ENCODE measurements at places on chromosomes 5 and 9.

GRCh38 chr9:6592791-6593190 lies 52.7 kb downstream of the GLDC start:
- no peak for DNase-seq

- DNase-seq = no peak
Measured at GRCh38 chr5:59421986-59422941, 471.3 kb downstream of the PDE4D start.

GRCh38 chr5:120454094-120454798 lies 9.9 kb upstream of the PRR16 start:
- DNase-seq = no peak

DNA sequence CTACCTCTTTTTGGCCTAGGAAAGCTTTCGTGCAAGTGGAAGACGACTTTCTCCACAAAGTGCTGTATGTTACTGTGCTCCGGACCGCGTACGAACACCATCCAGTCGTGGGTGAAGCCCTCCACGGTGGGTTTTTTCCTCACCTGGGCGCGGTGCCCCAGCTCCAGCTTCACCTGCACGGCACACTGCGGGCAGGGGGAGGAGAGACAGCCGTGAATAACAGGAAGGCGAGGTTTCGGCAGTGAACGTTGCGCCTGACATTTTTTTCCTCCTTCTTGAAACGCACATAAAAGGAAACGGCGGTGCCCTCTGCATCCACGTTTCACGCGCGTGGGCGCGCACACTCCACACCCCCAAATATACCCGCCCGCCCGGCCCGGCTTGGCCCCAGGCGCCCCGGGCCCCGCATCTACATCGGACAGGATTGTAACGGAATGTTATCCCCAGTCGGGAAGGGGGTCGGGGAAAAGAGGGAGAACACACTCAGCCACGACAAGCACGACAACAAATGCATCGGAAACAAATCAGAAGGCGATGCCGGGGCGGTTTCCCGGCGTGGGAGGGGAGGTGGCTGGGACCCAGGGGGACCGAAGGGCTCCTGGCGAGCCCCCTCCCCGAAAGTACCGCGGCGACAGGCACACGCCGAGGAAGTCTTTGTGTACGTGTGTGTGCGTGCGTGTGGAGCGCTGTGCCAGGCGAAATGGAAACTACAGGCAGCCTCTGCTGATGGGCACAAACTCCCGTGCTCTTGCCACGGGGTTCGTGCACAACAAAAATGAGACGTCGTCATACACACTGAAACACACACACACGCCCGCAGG lies 1.4 kb downstream of the MLLT3 start:
- DNase-seq = no peak

- no peak for DNase-seq
Measured at GRCh38 chr5:66867618-66868322, 271.6 kb downstream of the MAST4 start.

GRCh38 chr9:130313103-130313858 lies 47.7 kb downstream of the HMCN2 start:
- no peak for DNase-seq

- no peak for DNase-seq
Measured at GRCh38 chr5:131386779-131387178, 122.9 kb downstream of the CDC42SE2 start.

GRCh38 chr5:133455676-133456075 lies 156.7 kb downstream of the FSTL4 start:
- DNase-seq = peak; percentile 4

- DNase-seq = no peak
Measured at GRCh38 chr5:1180841-1181271, 20.5 kb upstream of the SLC6A19 start.

GRCh38 chr5:94691291-94691690 lies 72.8 kb downstream of the SLF1 start:
- no peak for DNase-seq

- no peak for DNase-seq
Measured at GRCh38 chr9:112720113-112720780, 2.3 kb upstream of the INIP start.

DNA sequence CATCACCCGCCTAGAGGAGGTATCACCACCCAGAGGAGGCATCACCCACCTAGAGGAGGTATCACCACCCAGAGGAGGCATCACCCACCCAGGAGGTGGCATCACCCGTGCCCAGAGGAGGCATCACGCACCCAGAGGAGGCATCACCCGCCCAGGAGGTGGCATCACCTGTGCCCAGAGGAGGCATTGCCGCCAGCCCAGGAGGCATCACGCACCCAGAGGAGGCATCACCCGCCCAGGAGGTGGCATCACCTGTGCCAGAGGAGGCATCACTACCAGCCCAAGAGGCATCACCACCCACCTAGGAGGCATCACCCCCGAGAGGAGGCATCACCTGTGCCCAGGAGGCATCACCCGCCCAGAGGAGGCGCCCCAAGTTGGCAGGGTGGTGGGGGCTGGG lies 2.6 kb downstream of the NOTCH1 start:
- no peak for DNase-seq

GRCh38 chr9:83291196-83291595 lies 228.3 kb upstream of the RASEF start:
- no peak for DNase-seq

DNA sequence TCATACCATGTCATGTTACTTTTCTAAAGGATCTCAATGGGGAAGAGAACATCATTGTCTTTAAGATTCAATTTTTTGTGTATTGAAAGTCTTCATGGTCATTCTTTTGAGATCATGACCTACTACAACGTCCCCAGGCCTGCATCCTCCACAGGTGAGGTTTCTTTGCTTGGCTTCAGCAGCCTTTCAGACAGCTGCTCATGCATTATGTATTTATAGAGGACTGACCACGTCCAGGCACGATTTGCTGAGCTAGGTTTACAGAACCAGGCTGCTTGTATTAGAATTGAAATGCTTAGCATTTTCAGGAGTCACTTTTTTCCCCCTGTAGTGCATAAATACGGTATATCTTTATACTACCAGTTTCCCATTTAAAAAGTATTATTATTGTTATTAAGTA lies 70.4 kb downstream of the LIX1 start:
- DNase-seq = no peak

DNA sequence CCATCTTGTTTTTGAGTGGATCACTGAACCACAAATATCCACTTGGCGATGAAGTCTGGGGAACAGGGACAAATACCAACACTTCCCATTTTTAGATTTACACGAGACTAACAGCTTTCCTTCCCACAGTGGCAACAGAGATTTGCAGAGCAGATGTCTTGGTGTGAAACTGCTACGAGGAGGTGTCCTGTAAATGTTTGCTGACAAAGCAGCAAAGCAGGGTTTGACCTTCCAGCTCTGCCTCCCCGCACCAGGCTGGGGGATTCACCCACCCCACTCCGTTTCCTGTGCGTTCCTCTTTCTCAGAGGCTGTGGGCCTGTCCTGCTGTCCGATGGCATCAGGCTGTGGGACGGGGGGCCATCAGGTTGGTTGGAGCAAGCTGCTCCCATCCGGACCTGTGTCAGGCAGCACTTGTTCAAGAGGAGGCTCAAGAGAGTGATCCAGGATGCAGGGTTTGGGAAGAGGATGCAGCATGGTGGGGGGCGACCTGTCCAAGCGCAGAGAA lies 693 bp upstream of the RGS3 start:
- DNase-seq = no peak

GRCh38 chr5:173480896-173481295 lies 135.6 kb downstream of the BOD1 start:
- no peak for DNase-seq

- DNase-seq = no peak
Measured at GRCh38 chr9:94445863-94446262, 109.0 kb upstream of the PCAT7 start.

GRCh38 chr5:54643685-54644106 lies 126.1 kb downstream of the SNX18 start:
- peak; percentile 77 for DNase-seq

- no peak for DNase-seq
Measured at GRCh38 chr5:168390491-168390890, 95.8 kb upstream of the RARS1 start.

- peak; percentile 48 for DNase-seq
Measured at GRCh38 chr9:72960446-72960845, 7.6 kb upstream of the ALDH1A1 start.

DNA sequence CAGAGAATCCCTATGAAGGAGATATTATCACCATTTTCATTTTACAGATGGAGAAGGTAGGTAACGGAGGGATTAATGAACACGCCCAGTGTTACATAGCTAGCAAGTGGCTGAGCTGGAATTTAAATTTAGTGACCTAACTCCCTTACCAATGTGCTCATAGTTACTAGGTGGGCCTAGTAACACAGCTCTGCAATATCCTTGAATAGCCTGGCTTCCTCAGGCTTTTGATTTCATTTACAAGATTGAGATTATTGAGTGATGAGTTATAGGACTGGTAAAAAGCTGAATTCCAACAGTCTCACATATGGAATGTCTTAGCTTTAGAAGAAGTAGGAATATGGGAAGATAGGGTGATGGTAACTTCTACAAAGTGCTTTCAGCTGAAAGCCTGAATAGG lies 336.3 kb upstream of the KIF2A start:
- DNase-seq = no peak

GRCh38 chr9:37174247-37174646 lies 53.9 kb downstream of the ZCCHC7 start:
- DNase-seq = no peak

- peak; percentile 17 for DNase-seq
Measured at GRCh38 chr5:31232273-31232888, 38.9 kb downstream of the CDH6 start.

GRCh38 chr5:89008291-89008690 lies 125.3 kb upstream of the MEF2C start:
- no peak for DNase-seq

GRCh38 chr5:149215478-149216090 lies 56.1 kb upstream of the AFAP1L1 start:
- peak; percentile 2 for DNase-seq
